ENCODE measurements at places on chromosomes 3 and 15.

GRCh38 chr3:128435058-128435457 lies 31.6 kb downstream of the DNAJB8 start:
- DNase-seq: no peak

DNA sequence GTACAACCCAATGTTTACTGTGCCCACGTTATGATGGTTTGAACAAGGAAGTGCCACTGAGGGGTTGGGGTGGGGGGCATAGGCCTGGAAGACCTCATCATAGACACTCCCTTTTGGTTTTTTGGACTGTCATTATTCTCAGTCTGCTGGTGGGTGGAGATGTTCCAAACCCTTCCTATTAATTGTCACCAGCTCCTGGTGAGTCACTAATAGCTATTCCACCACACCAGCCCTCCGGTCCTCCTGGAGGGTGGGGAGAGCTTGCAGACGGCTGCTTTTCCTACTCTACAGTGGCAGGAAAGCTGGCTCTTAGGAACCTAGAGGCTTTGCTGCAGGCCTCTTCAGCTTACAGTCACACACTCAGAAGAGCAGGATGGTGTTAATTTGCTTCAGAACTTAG lies 9.0 kb upstream of the COPG1 start:
- no peak for DNase-seq

DNA sequence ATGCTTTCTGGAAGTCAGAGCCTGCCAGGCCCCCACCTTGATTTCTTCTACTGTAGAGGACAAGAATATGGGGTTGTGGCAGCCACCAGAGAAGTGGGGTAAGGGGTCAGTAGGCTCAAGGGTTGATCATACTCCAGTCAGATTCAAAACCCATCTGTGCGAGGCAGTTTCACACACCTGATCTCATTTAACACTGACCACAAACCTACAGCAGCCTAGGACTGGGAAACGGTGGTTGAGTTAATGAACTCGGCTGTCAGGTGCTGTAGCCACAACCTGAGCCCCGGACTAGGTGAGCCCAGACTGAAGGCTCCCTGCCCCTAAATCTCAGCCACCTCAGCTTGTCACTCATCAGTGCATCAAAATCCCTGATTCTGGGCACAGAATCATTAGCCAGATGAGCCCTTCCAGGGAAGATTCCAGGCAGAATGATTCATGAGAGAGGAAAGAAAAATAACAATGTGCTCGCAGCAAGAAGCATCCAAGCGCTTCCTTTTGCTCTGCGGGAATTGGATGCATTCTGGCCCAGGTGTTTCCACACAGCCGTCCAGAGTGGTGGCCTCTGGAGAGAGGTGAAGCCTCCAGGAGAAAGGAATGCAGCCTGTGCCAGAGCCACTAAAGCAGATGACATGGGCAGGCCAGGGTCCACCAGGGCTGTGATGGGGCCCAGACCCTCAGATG lies 102.1 kb downstream of the SRGAP3 start:
- DNase-seq: no peak

DNA sequence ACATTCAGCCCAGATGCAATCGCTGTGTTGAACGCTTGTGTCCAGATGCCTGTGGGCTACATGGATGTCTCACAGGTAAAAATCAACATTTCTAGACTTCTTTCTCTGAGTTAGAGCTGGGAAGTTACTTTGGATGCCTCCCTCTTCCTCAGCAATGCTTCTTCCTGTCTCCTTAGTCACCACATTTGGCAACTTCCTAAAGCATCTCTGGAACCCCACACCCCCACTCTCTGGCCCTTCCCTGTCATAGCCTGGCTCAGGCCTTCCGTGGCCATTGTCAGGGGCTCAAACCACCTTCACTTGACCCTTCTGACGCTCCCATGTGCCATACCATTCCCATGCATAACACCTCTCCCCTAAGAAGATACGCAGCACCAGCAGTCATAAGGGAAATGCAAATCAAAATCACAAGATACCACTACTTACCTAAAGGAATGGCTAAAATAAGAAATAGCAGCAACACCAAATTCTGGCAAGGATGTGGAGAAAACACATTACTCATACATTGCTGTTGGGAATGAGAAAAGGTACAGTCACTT lies 21.6 kb upstream of the RGMA start:
- DNase-seq: no peak

Measured in DMS153 (cell line).